ENCODE measurements at places on chromosomes 6 and 20.

- no peak for DNase-seq
Observed at GRCh38 chr6:68994521-68994920, 359.4 kb downstream of the ADGRB3 start.

- DNase-seq = no peak
Observed at GRCh38 chr6:55964136-55964535, 88.7 kb upstream of the BMP5 start.

- no peak for DNase-seq
Observed at GRCh38 chr6:33075208-33075567, 602 bp upstream of the HLA-DPB1 start.

- no peak for DNase-seq
Observed at GRCh38 chr6:10363911-10364310, 51.0 kb downstream of the TFAP2A start.

GRCh38 chr6:116170358-116171057, 44.6 kb upstream of the COL10A1 start:
- DNase-seq = no peak

GRCh38 chr6:37029249-37029971, 24.0 kb downstream of the FGD2 start:
- peak; percentile 45 for DNase-seq

GRCh38 chr6:3862038-3862437, 12.9 kb downstream of the FAM50B start:
- DNase-seq = no peak

Data from memory B cell (primary cell).